Dermis microvascular lymphatic vessel endothelial cell (primary cell): ENCODE measurements at places on chromosomes 5 and 9.

- no peak for DNase-seq
Observed at GRCh38 chr9:101527066-101527465, 6.6 kb upstream of the RNF20 start.

- DNase-seq = no peak
Observed at GRCh38 chr5:82905986-82906385, 171.2 kb downstream of the TMEM167A start.

- DNase-seq = no peak
Observed at GRCh38 chr9:130990306-130990977, 18.5 kb upstream of the LAMC3 start.

DNA sequence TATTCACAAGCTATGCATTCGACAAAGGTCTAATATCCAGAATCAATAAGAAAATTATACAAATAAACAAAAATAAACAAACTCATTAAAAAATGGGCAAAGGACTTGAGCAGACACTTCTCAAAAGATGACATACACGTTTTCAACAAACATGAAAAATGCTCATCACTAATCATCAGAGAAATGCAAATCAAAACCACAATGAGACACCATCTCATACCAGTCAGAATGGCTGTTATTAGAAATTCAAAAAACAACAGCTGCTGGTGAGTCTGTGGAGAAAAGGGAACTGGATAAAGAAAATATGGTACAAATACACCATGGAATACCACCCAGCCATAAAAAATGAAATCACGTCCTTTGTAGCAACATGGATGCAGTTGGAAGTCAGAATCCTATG lies 45.1 kb upstream of the PUM3 start:
- no peak for DNase-seq

DNA sequence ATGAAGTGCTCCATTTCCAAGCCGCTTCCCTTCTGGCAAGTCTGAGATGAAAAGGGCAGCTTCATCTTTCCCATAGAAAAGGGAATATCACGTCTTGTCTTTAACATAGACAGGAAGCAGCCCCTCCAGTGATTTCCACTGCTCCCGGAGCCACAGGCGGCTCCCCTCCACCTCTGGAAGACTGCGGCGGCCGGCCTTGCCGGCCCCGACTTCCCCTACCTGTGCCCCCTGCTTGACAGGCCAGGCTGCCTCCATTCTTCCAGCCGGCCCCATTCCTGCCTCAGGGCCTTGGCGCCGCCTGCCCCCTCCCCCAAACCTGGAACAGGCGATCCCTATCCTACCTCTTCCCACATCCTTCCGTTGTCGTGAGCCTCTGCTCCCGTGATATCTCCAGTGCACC lies 141.8 kb downstream of the ZNF354C start:
- DNase-seq = no peak

- DNase-seq = no peak
Observed at GRCh38 chr9:72361217-72361616, 3.8 kb downstream of the ZFAND5 start.

DNA sequence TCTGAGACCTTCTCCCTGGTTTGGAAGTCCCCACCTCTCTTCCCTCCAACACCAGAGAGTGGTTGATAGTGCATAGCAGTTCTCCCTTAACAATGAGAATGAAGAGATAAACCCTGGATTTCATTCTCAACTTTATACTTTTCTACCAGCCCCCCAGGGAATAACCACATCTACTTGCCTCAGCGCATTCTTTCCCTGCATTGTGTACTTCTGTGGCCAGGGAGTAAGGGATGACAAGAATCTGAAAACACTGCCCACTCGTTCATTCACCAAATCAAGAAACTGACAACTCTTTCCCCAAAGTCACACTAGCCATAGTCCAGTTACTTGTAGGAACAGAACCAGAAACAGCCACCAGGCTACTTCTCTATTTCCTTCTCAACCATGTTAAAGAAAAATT lies 46.0 kb upstream of the SPIN1 start:
- DNase-seq = no peak

GRCh38 chr9:119094086-119094485 lies 275.1 kb downstream of the BRINP1 start:
- DNase-seq = no peak

DNA sequence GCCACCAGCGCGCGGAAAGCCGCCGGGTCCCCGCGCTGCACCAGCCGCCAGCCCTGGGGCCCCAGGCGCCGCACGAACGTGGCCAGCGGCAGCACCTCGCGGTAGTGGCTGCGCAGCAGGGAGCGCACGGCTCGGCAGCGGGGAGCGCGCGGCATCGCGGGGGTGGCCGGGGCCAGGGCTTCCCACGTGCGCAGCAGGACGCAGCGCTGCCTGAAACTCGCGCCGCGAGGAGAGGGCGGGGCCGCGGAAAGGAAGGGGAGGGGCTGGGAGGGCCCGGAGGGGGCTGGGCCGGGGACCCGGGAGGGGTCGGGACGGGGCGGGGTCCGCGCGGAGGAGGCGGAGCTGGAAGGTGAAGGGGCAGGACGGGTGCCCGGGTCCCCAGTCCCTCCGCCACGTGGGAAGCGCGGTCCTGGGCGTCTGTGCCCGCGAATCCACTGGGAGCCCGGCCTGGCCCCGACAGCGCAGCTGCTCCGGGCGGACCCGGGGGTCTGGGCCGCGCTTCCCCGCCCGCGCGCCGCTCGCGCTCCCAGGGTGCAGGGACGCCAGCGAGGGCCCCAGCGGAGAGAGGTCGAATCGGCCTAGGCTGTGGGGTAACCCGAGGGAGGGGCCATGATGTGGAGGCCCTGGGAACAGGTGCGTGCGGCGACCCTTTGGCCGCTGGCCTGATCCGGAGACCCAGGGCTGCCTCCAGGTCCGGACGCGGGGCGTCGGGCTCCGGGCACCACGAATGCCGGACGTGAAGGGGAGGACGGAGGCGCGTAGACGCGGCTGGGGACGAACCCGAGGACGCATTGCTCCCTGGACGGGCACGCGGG lies at the start of gene TERT:
Gene TERT, minus strand, starts transcription at position 234 of the 815 bp plus-strand sequence. Its CDS starts 79 bp downstream, at position 155.
- no peak for DNase-seq

DNA sequence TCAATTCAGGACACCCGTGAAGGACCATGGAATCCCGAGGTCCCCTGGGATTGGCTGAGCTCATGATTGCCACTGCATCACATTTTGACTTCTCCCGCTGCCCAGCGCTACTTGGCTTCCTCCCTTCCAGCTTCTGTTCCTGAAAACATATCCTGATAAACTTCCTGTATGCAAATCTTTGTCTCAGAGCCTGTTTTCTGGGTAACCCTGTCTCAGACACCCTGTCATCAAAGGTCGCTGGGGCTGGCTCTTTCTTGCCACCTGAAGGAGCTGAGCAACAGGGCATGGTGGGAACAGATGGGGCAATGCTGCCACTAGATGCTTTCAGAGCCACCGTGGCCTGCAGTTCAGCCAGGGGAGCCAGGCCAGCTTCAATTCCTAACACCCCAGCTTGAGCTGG lies 154.3 kb upstream of the TBC1D2 start:
- peak; percentile 9 for DNase-seq

- DNase-seq = no peak
Observed at GRCh38 chr5:88819301-88819999, 63.5 kb downstream of the MEF2C start.

DNA sequence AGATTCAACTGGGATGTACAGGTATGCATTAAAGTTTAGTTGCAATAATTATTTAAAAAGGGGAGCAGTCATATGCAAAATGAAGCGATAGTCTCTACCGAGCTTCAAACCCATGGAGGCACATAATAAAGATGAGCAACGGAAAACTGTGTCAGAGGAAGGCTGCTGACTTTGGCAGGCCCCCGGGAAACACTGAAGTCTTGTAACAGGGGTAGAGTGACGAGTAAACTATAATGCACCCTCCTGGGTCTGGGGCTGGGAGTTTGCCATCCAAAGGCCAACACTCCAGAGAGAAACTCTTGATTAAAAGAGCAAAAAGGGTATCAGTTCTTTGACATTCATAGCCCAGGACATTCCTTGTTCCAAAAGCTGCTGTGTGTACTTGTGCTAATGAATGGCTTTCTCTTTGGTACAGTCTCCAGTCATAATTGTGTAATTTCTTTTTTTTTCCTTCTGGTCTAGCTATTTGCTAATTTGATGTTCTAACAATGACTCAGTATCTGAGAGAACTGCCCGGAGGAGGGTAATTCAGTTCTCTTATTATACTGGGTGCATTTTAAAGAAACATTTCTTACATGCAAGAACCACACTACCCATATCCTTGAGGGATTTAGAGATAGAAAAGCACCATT lies 59.2 kb downstream of the TNC start:
- DNase-seq = no peak

- DNase-seq = no peak
Observed at GRCh38 chr9:137447722-137448601, 6.8 kb upstream of the ENTPD8 start.

DNA sequence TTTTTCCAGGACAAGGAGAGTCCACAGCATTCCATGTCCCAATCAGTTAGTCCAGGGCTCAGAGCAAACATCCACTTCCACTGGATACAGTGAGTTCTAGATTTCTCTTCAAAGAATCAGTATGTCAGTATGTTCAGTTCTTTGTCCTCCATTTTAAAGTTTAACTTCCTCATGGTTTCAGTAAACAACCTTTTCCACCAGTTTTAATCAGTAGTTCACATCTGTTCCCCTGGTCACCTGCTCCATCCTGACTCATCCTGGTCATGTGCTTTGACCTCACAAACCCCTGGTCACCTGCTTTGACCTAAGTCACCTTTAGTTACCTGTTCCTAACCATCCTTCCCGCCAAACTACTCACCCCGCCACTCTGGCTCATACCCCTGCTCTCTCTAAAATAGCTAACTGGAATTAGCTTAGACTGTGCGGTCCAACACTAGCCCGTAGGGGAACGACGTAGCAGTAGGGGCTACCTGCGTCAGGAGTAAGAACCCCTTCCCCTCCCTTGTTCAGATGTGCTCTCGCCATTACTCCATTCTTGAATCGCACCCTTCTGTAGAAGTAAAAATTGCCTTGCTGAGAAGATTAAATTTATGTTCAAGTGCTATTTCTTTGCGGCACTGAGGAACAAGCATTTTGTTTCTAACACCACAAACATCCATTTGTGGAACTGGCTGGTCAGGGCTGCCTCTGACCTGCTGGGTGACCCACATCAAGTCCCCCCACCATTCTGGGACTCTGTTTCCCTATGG lies 5.5 kb downstream of the ENG start:
- no peak for DNase-seq

DNA sequence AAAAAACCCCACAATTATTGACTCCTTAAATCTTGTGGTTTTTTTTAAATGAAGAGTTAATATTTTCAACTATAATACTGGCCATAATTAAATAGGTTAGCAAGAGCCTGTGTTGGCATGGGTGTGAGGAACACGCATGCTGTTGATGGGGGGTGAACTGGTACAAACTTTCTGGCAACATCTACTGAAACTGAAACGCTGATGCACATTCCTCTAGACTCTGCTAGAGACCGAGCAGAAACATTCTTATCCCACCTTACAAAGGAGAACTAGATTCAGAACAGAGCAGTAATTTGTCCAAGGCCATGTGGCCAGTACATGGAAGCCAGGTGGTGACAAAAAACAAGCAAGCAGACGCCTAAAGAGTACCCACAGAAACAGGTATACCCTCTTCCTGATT lies 2.4 kb downstream of the BICD2 start:
- no peak for DNase-seq

GRCh38 chr9:124079176-124079925 lies 67.8 kb downstream of the LHX2 start:
- DNase-seq = peak; percentile 74

DNA sequence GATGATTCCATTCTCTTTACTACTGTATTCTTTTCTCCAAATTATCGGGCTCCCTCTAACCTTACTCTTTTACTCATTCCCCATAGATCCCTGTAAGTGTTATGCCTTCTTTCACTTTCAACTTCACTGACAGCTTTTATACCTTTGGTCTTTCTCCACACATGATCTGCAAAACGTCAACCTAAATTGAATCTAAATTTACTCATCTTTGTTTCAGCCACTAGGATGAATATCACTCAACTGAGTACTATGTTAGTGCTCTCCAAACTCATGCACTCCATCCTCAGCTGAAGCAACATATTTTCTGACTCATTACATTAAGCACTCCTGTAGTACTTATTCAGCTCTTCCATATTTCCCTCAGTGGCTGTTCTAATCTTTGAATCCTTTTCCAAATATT lies 133.4 kb downstream of the ADAMTS19 start:
- no peak for DNase-seq

- DNase-seq = no peak
Observed at GRCh38 chr5:170711300-170711699, 72.2 kb upstream of the GABRP start.

DNA sequence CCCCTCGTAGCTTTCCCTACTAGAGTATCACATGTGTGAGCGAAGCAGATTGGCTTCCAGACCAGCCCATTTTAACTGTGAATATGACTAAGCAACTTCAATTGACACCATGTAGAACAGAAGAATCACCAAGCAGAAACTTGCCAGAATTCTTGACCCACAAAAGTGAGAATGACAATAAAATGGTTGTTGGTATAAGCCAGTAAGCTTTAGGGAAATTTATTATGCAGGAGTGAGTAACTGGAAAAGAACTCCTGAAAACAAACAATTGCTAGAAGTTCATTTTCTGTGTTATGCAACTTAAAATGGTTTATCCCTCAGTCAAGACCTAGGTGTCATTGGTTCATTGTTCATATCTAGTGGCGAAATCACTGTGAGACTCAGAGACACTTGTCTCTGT lies 303.1 kb downstream of the DMRT2 start:
- no peak for DNase-seq

- DNase-seq = no peak
Observed at GRCh38 chr5:37198061-37198460, 51.1 kb downstream of the CPLANE1 start.

DNA sequence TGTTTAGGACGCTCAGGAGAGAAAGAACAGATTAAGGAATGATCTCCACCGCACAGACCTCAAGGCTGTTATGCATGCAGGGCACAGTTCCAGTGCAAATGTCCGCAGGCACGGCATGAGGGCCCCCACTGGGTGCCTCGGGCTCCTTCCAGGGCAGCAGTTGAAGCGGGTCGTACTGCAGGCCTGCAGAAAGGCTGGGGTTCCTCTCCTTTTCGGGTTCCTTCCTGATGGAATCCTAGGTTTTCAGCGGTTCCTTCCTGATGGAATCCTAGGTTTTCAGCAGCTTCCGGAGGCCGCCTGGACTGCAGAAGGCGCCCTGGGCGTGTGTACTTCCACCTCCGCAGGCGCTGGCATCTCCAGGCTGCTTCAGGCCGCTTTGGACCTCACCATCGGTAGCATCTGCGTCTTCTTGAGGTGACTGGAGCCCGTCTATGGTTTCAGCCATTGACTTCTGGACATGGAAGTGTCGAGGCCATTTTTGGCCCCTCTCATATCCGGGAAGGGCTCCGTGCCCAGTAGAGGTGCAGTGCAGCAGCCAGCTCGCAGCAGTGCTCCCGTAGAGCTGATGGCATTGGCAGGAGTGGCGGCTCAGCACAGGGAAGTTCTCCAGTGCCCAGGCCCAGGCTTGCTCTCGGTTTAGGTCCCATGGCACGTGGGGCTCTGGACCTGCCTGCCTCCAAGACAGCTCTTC lies 5.6 kb upstream of the MGAT4B start:
- no peak for DNase-seq
